ENCODE measurements at places on chromosomes 12 and 14. TPM values are rescaled to one million over a fixed set of nuclear protein-coding genes. Genes with fewer than 3 reads are reported as not detected.

The ALKBH2 gene
- 28.0 TPM for total RNA-seq

DNA sequence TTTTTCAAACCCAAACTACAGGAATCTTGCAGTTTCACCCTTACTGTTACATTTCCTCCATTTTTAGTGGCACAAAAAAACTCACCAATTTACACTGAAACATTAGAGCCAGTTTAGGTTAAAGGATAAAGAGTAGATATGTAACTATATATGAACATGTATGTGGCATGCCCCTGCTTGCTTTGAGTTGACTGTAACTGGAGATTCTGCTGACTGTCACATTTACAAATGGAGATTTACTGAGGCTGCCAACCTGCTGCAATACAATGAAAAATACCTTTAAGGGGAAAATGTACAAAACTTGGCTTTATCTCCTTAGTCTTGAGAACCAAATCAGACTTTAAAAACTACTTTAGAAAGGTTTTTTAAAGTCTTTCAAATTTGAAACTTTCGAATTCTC, 28.3 kb downstream of the STON2 start:
- DNase-seq, result no peak
- H3K4me1 ChIP-seq, result no peaks in the 10 kb centered on the region
- no peak overlapping the region for H3K4me3 ChIP-seq
- H3K27ac ChIP-seq, result no peak overlapping the region
- no peaks in the 10 kb centered on the region for H3K27me3 ChIP-seq

GRCh38 chr12:6340032-6340638, 1.7 kb downstream of the TNFRSF1A start:
- peak overlapping the region; percentile 98 for H3K4me3 ChIP-seq
- peak; percentile 86 for DNase-seq
- peaks cover 40% of the 10 kb centered on the region for H3K4me1 ChIP-seq
- H3K36me3 ChIP-seq, result peaks cover 3% of the 10 kb centered on the region
- H3K27me3 ChIP-seq, result no peaks in the 10 kb centered on the region
- H3K27ac ChIP-seq, result peak overlapping the region; percentile 99

- H3K27ac ChIP-seq, result no peak overlapping the region
- H3K4me1 ChIP-seq, result peaks cover 26% of the 10 kb centered on the region
- no peak for DNase-seq
- H3K27me3 ChIP-seq, result peaks cover 2% of the 10 kb centered on the region
- H3K36me3 ChIP-seq, result no peaks in the 10 kb centered on the region
Observed at GRCh38 chr12:106132175-106133135, 6.3 kb downstream of the NUAK1 start.

The ATL1 gene
- 16.2 TPM for total RNA-seq
